ENCODE measurements at places on chromosomes 6 and 20.

DNA sequence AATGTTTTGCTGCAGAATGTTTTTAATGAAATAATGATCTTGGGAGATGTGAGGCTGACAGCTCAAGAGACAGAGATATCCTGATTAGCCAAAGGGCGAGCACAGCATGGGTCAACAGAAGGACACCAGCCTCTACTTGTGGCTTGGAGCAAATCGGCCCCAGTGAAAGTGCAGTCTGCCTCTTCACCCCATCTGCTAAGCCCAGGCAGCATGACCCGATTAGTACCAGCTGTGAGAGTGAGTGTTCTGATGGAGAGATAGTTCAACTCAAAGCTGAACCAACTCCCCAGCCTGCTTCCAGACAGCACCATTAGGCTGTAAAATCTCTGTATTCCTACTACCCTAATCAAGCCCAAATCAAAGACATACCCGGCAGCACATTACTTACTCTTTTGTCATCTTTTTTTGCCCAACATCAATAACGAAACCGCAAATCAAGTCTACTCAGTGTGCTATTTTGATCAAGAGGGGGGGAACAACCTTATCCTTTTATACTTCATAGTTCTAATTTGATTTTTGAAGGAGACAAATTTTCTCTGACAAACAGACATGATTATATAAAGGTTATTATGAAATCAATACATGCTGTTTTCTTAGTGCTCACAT, 514.1 kb upstream of the NRSN1 start:
- peak; percentile 69 for DNase-seq

DNA sequence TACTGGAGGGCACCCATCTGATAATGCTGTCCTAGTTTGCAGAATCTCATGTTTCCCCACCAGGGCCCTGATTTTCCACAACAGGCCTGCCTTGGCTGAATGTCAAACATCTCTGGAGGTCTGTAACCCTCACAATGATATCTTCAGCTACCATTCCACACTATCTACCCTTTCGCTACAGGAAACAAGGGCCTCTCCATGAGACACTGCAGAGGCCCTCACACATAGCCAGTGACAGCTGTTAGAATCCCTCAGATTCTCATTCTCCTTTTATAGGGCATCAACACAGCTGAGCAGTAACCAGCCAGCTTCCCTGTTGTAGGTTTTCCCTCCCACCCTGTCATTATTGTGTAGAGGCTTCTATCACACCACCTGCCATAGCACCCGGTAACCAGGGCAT, 29.6 kb upstream of the MICB start:
- no peak for DNase-seq

DNA sequence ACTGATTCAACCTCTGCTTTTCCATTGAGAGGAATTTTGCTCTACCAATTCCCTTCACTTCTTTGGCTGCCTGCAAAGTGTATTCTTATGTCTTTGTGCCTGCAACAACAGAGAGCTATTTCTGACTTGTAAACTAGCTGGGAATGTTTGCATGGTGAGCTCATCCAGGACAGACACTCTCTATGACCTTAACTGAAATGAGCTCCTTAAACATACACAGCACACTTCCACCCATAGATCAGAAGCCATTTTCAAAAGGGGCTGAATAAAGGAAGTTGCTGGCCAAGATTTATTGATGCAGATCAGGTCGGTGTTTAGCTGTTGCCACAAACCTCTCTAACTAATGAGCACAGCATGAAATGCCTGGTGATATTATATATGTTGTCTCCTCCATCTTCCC, 377.7 kb downstream of the BTBD9 start:
- peak; percentile 78 for DNase-seq

DNA sequence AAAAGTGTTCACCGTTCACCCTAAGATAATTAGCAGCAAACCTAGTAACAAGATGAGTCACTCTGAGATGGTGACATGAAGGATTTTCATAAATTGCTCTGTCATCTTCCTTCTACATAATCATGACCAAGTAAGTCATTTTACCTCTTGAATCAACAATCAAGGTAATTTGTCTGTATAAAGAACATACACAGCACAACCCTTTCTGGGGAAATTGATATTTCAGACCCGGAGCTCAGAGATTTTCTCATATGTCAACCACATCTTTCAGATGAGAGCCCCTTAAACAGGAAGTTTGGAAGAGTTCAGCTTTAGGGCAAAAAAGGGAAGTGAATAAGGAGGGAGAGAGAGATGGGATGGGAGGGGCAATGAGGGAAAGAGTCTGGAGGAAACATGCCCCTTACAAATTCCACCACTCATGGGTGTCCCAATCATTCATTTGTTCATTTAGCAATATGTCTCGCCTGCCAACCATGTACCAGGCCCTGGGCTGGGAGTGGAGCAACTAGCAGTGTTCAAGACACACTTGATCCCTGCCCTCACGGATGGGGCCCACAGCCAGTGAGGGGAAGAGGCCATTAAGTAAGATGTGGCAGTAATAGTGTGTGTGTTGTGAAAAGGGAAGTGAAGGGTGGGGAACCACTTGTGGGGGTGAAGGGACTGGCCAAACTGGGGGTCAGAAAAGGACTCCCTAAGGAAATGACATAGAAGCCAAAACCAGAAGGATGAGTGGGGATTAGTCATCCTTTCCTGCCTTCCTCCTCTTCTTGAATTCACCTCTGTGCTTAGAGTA, 190.9 kb downstream of the MAFB start:
- no peak for DNase-seq

GRCh38 chr6:84269947-84270733, 42.7 kb upstream of the CEP162 start:
- no peak for DNase-seq

GRCh38 chr6:17448165-17448564, 54.8 kb downstream of the CAP2 start:
- DNase-seq = peak; percentile 66

DNA sequence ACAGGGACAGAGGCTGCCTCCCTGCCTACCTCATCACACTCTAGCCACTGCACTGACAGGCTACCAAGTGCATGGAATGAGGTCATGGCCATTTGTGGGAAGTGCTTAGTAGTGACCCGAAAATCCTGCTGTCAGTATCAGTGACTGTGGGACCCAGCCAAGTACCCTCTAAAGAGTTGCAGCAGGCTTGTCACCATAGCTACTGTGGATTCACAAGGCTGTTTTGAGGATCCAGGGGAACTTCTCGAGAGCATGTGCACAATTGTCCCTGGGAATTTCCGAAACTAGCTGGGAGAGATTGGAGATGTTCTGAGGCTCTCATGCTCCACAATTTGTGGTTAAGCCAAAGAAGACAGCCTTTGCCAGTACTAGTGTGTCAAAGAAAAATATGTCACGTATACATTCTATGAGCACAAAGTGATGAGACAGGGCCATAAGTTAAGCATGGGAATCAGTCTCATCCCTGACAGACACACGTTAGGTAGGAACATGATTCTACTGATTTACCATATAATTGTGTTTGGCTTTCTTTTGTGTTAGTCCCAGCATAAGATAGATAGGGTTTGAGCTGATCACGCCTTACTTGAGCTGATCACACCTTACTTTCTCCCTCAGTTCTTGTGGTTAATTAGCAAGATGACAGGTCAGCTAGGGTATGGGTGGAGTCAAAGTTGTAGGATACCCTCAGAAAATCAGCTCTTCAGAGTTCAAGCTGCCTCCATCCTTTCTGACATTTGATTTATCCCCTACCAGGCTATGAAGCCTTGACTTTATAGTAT, 42.6 kb upstream of the TMEM170B start:
- DNase-seq = no peak

DNA sequence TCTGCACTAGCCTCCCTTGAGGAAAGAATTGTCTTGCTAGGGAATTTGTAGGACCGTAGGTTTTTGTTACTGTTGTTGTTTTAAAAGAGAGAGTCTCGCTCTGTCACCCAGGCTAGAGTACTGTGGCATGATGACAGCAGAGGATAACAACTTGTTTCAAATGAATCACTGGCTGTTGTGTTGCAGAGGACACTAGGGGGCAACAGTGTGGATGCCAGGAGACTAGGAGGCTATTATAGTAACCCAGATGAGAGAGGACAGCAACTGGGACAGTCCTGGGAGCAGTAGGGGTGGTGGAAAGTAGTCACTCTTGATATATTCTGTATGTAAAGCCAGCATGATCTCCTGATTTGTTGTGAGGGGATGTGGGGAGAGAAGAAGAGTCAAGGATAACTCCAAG, 41.8 kb upstream of the LAMA4 start:
- peak; percentile 64 for DNase-seq

DNA sequence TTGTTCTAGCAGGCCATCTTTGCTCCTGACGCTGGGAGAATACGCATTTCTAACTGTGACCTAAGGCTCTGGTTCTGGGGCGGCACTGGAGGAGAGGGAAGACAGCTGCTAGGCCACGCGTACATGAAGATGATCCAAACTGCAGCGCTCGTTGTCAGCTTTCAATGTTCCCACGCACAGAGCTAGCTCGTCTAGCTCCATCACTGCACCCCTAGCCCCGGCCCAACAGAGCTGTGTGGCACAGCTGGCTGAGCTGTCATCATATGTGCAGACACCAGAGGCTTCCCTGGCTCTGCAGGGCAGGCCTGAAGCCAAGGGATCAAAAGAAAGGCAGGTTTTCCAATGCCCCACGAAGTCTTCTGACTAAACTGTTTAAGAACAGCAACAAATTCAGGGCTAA, 124.7 kb downstream of the IRF4 start:
- no peak for DNase-seq

GRCh38 chr6:142138876-142139275, 6.2 kb downstream of the GJE1 start:
- DNase-seq = no peak

GRCh38 chr6:78618970-78619369, 248.4 kb upstream of the IRAK1BP1 start:
- DNase-seq = peak; percentile 8

- peak; percentile 35 for DNase-seq
Measured at GRCh38 chr6:84466511-84466910, 239.1 kb upstream of the CEP162 start.

GRCh38 chr6:157428427-157429202, 47.6 kb downstream of the ZDHHC14 start:
- DNase-seq = no peak

- DNase-seq = peak; percentile 33
Measured at GRCh38 chr6:33634161-33634727, 13.1 kb downstream of the ITPR3 start.

DNA sequence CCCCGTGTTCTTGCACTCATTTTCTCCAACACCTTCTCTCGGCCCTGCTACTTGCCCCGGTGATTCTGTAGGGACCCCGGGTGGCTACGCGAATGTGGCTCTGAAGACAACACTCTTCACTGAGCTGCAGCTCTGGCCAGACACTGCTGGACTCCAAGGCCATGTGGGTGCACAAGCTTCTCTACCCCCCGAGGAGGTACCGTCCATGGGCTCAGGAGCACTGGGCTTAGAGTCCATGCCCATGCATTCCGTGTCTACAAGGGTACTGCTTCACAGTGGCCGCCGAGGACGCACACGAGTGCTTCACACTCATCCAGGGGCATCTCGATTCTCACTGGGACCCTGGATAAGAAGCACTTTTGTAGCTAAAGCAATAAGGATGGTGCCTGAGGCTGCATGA, 59.5 kb downstream of the SMOC2 start:
- DNase-seq = no peak

DNA sequence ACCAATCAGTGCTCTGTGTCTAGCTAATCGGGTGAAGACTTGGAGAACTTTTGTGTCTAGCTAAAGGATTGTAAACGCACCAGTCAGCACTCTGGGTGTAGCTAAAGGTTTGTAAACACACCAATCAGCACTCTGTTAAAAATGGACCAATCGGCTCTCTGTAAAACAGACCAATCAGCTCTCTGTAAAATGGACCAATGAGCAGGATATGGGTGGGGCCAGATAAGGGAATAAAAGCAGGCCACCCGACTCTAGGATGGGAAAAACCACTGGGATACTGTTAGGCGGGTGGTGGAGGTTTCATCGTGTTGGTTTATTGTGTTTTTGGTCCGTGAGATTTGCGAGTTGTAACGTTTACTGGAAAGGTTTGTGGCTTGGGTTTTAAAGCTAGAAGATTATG, 25.5 kb upstream of the GFOD1 start:
- DNase-seq = no peak

DNA sequence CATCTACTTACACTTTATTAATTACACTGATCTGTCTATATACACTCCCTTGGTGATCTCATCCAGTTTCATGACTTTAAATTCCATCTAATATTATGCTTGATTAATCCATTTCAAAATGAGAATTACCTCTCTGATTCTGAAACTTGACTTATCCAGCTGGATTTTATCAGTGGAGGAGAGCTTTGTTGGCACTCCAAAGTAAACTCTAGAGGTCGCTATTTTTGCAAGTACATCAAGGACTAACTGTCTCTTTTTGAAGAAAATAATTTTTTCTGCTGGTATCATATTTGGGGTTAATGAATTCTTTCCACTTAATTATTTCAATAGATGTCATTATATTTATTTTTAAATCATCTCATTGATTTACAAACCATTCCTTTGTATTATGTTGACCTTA, 630.3 kb upstream of the MAN1A1 start:
- DNase-seq = peak; percentile 19

DNA sequence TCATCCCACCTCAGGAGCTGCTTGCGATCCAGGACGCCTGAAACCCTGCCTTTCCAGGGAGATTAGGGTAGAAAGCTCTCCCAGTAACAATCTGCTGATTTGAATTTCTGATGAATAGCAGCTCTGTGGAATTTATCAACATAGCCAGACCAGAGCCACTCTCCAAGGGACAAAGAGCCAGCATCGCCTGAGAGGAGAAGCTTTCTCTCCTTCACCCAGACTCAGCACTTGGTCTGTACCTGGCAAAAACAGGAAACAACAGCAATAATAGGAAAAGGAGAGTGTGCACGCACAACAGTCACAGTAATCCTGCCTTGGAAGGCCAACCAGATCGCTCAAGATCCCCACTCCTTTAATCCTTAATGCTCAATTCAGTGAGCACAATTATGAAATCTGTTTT, 22.3 kb upstream of the ROS1 start:
- peak; percentile 17 for DNase-seq

- DNase-seq = no peak
Measured at GRCh38 chr6:13741365-13741764, 29.7 kb upstream of the RANBP9 start.

GRCh38 chr6:21181866-21182265, 411.7 kb upstream of the SOX4 start:
- DNase-seq = no peak

DNA sequence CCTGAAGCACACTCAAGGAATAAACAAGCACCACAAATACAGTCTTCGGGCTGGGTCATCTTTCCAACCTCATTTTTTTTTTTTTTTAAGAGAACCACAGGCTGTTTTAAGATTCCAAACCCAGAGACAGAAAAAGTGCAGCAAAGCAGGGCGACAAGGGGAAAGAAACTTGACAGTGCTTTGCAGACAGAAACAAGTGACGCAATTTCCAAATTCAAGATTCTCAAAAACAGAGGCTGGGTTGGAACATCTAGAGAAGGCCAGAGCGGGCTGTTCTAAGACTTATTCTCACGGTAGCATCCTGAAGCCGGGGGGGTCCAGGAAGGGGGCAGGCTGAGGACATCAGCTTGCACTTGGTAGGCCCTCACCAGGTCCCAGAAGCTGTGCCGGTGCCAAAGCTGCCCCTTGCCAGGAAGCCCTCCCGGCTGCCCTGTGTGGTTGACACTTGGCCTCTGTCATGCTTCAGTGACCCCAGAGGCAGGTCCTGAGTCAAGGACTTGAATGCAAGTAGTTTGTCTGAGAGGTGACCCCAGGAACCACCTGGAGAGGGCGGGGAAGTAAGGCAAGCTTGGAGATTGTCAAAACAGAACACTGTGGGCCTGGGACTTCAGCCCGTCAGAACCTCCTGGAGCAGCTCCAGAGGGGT, 50.5 kb downstream of the BMP7 start:
- no peak for DNase-seq

All from adipocyte (in vitro differentiated cells).